Karpas-422 (cell line): ENCODE measurements at places on chromosomes 4 and X. TPM values are rescaled to one million over a fixed set of nuclear protein-coding genes. Genes with fewer than 3 reads are reported as not detected.

Gene MAMLD1
- 22.9 and 37.8 TPM in 2 replicates for total RNA-seq

Gene SLC39A8
- 201 and 340 TPM in 2 replicates for total RNA-seq

Gene GBA3
- total RNA-seq: not detected in 2 replicates

Gene NR3C2
- total RNA-seq: 0.18 and 1.6 TPM in 2 replicates

Gene FAT4
- 7.4 and 12.2 TPM in 2 replicates for total RNA-seq

Gene TBC1D9
- not detected in 2 replicates for total RNA-seq

Gene ATP2B3
- total RNA-seq: not detected in 2 replicates

Gene APBB2
- total RNA-seq: 3.7 and 6.7 TPM in 2 replicates

Gene ANXA3
- not detected in 2 replicates for total RNA-seq

Gene ZBTB49
- 6.7 and 7.1 TPM in 2 replicates for total RNA-seq

Gene PAGE2B
- total RNA-seq: not detected in 2 replicates

Gene ATP8A1
- 41.7 and 67.2 TPM in 2 replicates for total RNA-seq

Gene CYSLTR1
- 1.2 and 2.2 TPM in 2 replicates for total RNA-seq

Gene FAM53A
- total RNA-seq: 1.5 and 3.6 TPM in 2 replicates

Gene GPRASP1
- total RNA-seq: 2.4 and 2.7 TPM in 2 replicates

Gene ANK2
- 3.1 and 4.8 TPM in 2 replicates for total RNA-seq

Gene MAGEA4
- not detected in 2 replicates for total RNA-seq

Gene EDA
- not detected in 2 replicates for total RNA-seq

Gene PDGFC
- not detected in 2 replicates for total RNA-seq

Gene SMC1A
- total RNA-seq: 15.7 and 25.0 TPM in 2 replicates

Gene ASB5
- total RNA-seq: not detected in 2 replicates

Gene GPR143
- total RNA-seq: not detected in 2 replicates
